Right atrium auricular region (tissue), 2 donors: ENCODE measurements at places on chromosomes 4 and X. TPM values are rescaled to one million over a fixed set of nuclear protein-coding genes. Genes with fewer than 3 reads are reported as not detected.

The GIMD1 gene
- total RNA-seq: not detected

The MAGEA2 gene
- not detected for total RNA-seq

The MAGEA11 gene
- total RNA-seq: not detected

The CHST7 gene
- total RNA-seq: 50.5 TPM

The NUDT10 gene
- 0.79 TPM for total RNA-seq

DNA sequence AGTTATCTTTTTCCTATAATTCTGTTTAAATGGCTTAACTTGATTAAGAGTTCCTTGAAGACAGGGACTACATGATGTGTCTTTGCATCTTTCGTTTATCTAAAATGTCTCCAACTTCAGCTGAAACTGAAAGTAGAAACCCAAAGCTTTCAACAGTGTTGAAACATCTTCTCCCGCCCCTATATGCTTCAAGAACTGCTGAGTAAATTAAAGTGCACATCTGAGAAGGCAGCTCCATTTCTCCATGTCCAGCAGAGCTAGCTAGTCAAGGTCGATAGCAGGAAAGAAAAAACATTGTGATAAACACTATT lies 185.7 kb upstream of the TBL1X start:
- no peak for DNase-seq

GRCh38 chr4:118801895-118802575 lies 33.9 kb downstream of the SEC24D start:
- DNase-seq: no peak

DNA sequence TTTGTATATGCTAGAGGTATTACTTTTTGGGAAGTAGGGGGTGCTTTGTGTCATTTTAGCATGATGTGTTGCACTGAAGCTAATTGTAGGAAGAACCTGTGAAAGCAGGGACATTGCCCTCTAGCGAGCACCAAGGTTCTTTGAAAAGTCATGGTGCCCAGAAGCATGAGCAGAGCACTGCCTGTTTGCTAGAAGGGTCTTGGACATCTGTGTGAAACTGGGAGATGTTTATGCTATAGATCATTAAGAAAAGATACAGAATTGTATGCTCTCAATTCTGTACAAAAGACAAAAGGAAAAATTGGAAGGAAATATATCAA lies 14.7 kb downstream of the GRPR start:
- DNase-seq: no peak

- DNase-seq: no peak
Observed at GRCh38 chr4:139007640-139008039, 7.9 kb upstream of the NOCT start.

DNA sequence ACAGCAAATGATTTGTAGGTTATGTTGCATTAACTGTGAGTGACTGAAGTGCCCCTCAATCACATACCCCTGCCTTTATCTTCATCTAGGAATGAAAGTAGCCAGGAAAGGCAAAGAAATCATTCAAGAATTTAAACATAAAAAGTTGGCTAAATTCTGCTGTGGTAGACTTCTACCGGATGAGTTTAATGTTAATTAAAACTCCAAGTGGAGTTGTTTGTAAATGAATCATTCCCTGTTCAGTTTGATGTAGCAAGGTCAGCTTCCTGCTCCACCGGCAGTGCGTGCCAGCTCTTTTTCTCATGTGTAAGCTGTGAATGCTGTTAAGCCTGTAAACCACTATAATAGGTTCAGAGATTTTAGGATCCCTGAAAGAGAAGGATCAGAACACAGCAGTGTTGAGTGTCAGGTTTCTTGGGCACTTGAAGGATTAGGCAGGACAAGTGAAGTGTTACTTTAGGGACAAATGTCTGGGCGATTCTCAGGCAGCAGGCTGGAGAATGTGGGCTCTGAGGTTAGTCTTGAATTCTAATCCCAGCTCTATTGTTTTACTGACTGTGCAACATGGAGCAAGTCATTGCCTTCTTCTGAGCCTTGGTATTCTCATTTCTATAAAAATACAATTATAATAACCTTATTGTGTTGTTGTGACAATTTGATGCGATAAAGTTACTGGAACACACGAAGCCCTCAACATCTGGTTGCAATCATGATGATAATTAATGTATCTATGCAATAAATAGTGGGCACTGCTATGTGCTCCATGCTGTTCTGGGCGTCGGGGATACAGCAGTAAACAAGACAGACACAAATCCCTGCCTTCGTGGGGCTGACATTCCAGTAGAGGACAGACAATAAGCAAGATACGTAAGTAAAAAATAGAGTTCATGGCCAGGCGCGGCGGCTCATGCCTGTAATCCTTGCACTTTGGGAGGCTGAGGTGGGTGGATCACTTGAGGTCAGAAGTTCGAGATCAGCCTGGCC lies 112.0 kb downstream of the SHROOM3 start:
- DNase-seq: no peak

DNA sequence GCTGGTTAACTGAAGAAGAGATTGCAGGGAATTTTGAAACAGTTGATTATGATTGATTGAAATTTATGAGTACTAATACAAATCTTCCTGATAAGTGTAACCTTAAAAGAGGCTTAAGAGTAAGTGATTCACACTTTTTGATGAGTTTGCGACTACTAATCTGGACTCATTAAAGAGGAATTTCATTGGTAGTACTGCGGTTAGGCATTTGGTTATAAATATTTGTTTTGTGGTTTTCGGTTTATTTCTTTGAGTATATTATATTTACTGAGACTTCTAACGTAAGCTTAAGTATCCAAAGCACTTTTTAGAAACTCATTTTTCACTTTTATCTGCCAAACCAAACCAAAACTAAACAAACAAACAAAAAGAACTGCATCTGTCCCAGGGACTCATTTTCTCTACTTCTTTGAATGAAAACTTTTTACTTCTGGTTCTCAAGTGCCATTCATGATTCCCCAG lies 20.7 kb downstream of the SLIT2 start:
- DNase-seq: no peak

DNA sequence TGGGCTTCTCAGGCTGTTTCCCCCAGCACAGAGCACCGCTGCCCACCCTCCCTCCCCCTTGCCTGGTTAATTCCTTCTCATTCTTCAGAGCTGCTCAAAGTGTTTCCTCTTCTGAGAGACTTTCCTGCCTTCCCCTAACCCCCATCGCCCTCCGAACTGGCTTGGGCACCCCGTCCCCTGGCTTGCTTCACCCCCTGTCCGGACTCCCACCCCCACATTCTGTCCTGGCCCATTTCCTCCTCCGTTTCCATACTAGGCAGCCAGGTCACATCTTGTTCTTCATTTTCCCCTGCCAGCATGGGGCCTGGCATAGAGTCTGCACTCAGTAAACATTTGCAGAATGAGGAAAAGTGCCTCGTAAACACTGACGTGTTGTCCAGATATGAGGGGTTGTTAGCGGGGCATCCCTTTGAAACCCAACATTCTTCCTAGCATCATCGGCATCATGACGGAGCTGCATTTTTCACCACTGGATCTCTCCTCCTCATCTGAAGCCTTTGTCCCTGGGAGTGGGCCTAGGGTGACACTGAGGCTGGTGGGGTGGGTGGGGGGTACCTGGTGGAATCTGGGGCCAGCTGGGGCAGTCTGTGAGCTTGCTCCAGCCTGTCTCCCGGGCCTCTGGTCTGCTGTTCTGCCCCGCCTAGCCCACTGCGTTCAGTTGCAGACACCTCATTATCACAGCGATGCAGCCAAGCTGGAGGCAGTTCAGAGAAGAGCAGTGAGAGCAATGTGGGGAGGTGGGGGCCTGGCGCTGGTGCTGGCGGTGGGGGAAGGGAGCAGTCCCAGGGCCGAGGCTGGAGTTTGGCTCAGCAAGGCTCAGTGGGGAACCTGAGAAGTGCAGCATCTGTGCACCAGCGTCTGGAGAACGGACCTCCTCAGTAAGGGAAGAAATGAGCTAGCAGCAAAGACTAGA lies 149.4 kb upstream of the PJA1 start:
- DNase-seq: peak; percentile 44

DNA sequence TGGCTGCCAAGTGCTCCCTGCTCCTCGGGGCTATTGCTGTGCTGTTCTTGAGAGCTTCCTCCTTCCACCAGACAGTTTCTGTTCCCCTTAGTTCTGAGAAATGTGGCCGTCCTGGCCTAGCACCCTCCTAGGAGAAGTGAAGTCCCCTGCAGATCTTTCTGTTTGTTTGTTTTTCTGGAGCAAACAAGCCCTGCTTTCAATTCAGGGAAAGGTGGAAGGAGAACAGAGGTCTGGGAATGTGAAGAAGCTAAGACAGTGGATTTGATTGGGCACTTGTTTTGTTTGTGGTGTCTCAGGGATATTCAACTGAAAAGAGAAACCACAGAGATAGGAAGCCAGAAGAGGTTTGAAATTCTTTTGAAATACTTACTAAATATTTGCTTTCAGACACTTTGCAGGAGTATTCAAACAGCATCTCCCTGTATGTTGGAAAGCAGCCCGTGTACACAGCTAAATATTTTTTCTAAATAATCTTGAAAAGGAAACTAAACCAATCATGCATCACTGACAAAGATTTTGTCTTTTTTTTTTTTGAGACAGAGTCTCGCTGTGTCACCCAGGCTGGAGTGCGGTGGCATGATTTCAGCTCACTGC lies 36.5 kb upstream of the PPM1K start:
- no peak for DNase-seq

DNA sequence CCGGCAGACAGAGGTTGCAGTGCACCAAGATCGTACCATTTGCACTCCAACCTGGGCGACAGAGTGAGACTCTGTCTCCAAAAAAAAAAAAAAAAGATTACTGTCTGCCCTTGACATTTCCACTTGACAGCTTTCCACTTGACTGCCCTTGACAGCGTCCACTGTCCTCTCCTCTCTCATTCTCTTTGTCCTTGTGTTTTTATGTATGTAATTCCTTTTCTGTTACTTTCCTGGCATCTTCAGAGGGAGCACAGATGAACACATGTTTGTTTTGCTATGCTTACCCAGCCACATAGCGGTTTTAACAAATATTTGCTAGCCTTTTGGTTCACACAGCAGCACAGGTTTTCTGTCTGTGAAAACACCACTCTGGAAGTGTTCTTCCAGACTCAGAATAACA lies 26.2 kb downstream of the SYAP1 start:
- DNase-seq: no peak
